Activated CD4-positive, alpha-beta T cell treated with anti-CD3 and anti-CD28 coated beads, Interleukin-2, amount 10 ng/mL, durations not matched to agents 7 days and 5 days (primary cell): ENCODE measurements at places on chromosomes 11 and 22.

- no peak overlapping the region for H3K4me3 ChIP-seq
- H3K4me1 ChIP-seq, result no peaks in the 10 kb centered on the region
- H3K27ac ChIP-seq, result no peak overlapping the region
- DNase-seq, result no peak
- H3K27me3 ChIP-seq, result no peaks in the 10 kb centered on the region
These were observed 438.0 kb downstream of the TBC1D22A start for GRCh38 chr22:47200273-47201051.

DNA sequence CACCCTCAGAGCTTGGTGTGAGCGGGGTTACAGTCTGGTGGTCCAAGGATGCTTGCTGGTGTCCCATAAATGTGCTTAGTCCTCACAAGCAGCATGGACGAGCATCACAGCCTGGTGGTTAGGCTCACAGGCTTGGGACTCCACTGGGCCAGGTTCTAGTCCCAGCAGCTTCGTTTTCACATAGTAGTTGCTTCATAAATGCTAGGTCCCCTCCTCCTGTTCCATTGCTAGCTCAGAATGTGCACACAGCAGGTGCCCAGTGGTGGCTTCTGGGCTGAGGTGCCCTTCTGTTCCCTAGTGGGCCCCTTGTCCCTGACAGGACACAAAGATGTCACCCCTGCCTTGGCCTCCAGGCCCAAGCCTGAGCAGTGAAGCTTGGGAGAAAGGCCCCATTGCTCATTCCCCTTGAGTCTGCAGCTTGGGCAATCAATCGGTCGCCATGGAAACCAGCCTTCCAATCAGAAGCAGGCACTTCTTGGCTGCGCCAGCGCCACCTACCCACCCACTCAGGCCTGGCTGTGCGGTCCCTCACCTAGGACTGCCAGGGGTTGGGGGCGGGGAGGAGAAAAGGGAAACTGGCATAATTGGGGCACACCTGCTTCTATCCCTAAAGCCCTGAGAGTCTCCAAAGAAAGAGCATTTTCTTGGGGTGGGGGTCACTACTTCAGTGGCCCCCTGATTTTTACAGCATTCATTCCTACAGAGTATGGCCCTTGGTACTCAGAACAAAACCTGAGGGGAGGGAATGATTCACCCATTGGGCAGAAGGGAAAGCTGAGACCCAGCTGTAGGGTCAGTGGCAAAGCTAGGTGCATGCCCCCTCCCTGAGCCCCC is 48.1 kb downstream of the CYTH4 start:
- H3K4me3 ChIP-seq, result no peak overlapping the region
- DNase-seq, result peak; percentile 50
- H3K36me3 ChIP-seq, result no peaks in the 10 kb centered on the region
- peaks cover 65% of the 10 kb centered on the region for H3K27me3 ChIP-seq

DNA sequence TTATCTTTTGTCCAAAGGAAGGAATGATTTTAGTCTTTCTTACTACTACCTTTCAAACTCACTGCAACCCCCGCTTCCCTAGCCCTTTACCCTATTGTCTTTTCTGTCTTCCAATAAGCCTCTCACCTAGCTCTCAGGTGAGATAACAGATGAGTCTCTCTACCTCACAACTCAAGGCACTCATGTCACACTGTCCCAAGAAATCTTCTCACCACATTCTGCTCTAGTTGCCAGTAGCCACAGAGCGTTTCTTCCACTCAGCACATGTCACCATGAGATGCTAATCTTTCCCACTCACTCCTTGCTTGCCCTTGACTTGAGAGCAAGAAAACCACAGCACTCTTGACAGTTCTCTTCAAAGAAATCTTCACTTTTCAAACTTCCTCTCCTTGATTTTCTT is 32.7 kb upstream of the TMEM41B start:
- H3K27ac ChIP-seq, result no peak overlapping the region
- H3K4me1 ChIP-seq, result peaks cover 29% of the 10 kb centered on the region
- H3K4me3 ChIP-seq, result no peak overlapping the region
- H3K36me3 ChIP-seq, result no peaks in the 10 kb centered on the region
- peak; percentile 41 for DNase-seq

DNA sequence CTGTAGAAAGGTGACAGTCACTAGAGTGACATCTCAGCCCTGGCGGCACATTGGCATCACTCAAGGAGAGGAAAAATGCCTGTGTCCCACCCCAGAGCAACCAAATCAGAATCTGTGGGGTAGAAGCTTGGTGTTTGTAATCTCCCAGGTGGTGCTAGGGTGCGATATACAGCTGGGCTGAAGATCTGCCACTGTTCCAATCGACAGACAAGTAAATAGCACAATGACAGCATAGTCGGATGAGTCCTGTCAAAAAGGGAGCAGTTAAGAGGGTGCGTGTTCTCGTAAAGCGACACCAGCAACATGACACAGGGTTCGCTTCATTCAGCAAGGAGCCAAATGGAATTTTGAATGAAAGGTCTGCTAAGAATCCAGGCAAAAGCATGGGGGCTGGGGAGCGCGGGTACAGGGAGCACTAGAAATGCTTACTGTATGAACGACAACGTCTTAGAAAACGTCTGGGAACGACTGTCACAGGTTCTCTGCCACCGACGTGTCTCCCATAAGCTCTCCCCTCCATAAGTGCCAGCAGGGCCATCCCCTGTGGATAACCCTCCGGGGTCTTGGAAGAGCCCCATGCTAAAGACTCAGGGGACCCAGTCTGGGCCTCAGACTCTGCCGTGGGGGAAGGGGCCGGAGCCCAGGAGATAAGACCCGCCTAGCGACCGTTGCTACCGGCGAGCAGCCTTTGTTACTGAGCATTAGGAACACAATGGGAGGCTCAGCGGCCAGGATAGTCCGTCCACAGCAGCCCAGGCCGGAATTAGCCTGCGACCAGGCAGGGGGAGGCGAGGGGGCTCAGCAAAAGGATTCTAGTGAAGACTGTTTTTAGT is 20.8 kb downstream of the ADA2 start:
- H3K4me1 ChIP-seq, result peaks cover 4% of the 10 kb centered on the region
- no peak overlapping the region for H3K27ac ChIP-seq
- no peaks in the 10 kb centered on the region for H3K27me3 ChIP-seq
- no peak overlapping the region for H3K4me3 ChIP-seq
- peaks cover 38% of the 10 kb centered on the region for H3K36me3 ChIP-seq

- no peaks in the 10 kb centered on the region for H3K27me3 ChIP-seq
- H3K36me3 ChIP-seq, result no peaks in the 10 kb centered on the region
- no peak overlapping the region for H3K4me3 ChIP-seq
These were observed 7.9 kb downstream of the ASCL2 start for GRCh38 chr11:2262301-2263070.

GRCh38 chr11:127105593-127106541 is 105.3 kb upstream of the KIRREL3 start:
- no peak for DNase-seq
- no peaks in the 10 kb centered on the region for H3K36me3 ChIP-seq
- no peaks in the 10 kb centered on the region for H3K27me3 ChIP-seq
- H3K4me1 ChIP-seq, result no peaks in the 10 kb centered on the region
- no peak overlapping the region for H3K4me3 ChIP-seq

- H3K4me1 ChIP-seq, result no peaks in the 10 kb centered on the region
- no peak overlapping the region for H3K4me3 ChIP-seq
- peaks cover 9% of the 10 kb centered on the region for H3K27me3 ChIP-seq
- no peaks in the 10 kb centered on the region for H3K36me3 ChIP-seq
These were observed 12.3 kb downstream of the CBX6 start for GRCh38 chr22:38859581-38860282.

GRCh38 chr22:18034076-18034475 is 9.7 kb upstream of the MICAL3 start:
- no peak overlapping the region for H3K27ac ChIP-seq
- no peak overlapping the region for H3K4me3 ChIP-seq
- H3K36me3 ChIP-seq, result no peaks in the 10 kb centered on the region
- peaks cover 4% of the 10 kb centered on the region for H3K27me3 ChIP-seq
- no peaks in the 10 kb centered on the region for H3K4me1 ChIP-seq

- no peak for DNase-seq
- peak overlapping the region; percentile 96 for H3K27ac ChIP-seq
- no peak overlapping the region for H3K4me3 ChIP-seq
- H3K27me3 ChIP-seq, result no peaks in the 10 kb centered on the region
- peaks cover 63% of the 10 kb centered on the region for H3K4me1 ChIP-seq
These were observed 61.8 kb downstream of the FAM83F start for GRCh38 chr22:40056559-40056958.

GRCh38 chr22:49602481-49602880 is 225.2 kb downstream of the BRD1 start:
- peaks cover 9% of the 10 kb centered on the region for H3K4me1 ChIP-seq
- H3K27ac ChIP-seq, result no peak overlapping the region
- no peak overlapping the region for H3K4me3 ChIP-seq
- no peak for DNase-seq
- peaks cover 23% of the 10 kb centered on the region for H3K36me3 ChIP-seq
- H3K27me3 ChIP-seq, result no peaks in the 10 kb centered on the region

DNA sequence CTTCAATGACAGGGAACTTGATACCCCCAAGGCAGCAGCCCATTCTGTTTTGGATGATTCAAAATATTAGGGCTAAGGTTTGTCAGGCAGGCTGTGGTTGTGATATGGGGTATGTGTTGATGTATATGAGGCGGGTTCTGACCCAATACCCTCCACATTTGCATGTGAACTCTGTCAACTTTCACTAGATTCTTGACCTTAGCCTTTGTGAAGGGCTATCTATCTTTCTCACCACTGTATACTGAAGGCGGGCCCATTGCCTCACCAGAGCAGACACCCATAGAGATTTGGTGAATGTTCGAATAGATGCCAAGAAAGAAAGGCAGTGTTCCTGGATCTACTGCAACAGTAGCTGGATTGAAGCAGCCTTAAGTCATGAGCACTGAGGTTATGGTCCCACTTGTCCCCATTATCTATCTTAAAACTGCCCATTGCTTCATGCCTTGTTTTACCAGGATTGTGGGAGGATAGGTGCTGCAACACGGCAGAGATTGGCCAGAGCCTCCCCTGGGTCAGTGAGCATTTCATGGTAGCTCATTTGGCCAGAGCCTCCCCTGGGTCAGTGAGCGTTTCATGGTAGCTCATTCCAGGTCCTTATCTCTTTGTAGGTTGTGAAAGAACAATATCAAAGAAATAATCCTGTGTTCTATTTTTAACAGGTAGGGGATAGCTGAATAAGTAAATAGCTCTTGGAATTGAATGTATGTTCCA is 399.6 kb downstream of the TMEM135 start:
- no peak overlapping the region for H3K4me3 ChIP-seq
- no peak overlapping the region for H3K27ac ChIP-seq
- no peaks in the 10 kb centered on the region for H3K4me1 ChIP-seq
- peaks cover 2% of the 10 kb centered on the region for H3K27me3 ChIP-seq
- no peaks in the 10 kb centered on the region for H3K36me3 ChIP-seq
- no peak for DNase-seq

DNA sequence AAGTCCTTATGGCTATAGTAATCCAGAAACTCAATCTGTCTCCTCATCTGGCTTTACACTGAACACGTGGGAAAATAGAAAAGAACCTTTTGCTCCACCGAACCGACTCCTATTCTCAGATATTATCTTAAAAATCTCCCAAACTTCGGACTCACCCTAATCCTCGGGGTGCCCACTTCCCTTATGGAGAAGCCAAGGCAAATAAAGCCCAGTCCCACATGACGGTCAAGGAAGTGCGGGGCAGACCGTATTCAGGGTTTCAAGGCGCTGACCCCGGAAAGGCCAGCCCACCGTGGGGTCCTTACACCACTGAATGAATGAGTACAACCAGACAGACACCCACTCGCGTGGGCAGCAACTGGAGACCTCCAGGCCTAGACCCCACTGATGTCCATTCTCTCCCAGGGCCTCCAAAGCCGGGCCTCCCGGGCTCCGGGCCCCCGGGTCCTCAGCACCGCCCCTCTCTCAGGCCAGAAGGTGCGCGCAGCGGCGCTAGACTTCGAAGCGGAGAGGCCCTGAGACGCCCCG is 489 bp downstream of the NUP98 start:
- DNase-seq, result no peak
- peaks cover 47% of the 10 kb centered on the region for H3K4me1 ChIP-seq
- peak overlapping the region; percentile 95 for H3K27ac ChIP-seq
- peak overlapping the region; percentile 86 for H3K4me3 ChIP-seq

- H3K36me3 ChIP-seq, result no peaks in the 10 kb centered on the region
- no peak overlapping the region for H3K4me3 ChIP-seq
- H3K27ac ChIP-seq, result no peak overlapping the region
- no peaks in the 10 kb centered on the region for H3K27me3 ChIP-seq
- H3K4me1 ChIP-seq, result no peaks in the 10 kb centered on the region
These were observed 247.0 kb downstream of the TENM4 start for GRCh38 chr11:79193663-79194310.

GRCh38 chr11:24734742-24735237 is 237.9 kb downstream of the LUZP2 start:
- H3K36me3 ChIP-seq, result no peaks in the 10 kb centered on the region
- H3K27me3 ChIP-seq, result no peaks in the 10 kb centered on the region
- DNase-seq, result no peak
- no peak overlapping the region for H3K4me3 ChIP-seq
- H3K27ac ChIP-seq, result no peak overlapping the region

DNA sequence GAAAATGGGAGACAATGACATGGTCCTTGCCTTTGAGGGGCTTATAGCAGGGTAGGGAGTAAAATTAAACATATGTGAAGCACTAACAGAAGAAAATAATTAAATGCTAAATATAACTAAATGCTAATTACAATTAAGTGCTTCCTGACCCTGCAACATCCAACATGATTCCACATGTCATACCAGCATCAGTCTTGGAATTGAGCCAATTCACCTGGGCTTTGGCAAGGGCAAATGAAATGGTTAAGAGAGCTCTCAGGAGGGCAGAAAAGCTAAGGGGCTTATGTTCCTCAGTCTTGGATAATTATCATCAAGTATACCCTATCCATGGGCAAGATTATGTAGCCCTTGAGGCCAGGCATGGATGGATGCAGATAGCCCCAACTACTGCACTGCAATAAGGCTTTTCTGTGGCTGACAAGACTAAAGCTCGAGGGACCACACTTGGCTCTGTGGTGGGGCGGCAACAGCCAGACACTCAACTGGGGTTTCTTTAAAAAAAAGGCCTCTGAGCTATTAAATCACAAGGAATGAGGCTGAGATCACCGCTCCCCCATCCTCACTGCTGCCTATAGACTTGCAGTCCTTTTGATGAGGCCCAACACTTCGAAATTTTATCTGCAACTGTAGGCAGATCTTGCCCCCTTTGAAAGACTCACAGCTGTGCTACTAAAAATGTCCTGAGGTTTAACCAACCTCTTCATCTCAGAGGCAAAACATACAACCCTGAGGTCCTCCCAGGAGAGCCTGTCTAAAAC is 39.0 kb downstream of the IL18BP start:
- H3K4me3 ChIP-seq, result no peak overlapping the region
- H3K27ac ChIP-seq, result no peak overlapping the region
- peaks cover 32% of the 10 kb centered on the region for H3K36me3 ChIP-seq
- H3K27me3 ChIP-seq, result no peaks in the 10 kb centered on the region
- no peak for DNase-seq
- peaks cover 30% of the 10 kb centered on the region for H3K4me1 ChIP-seq

DNA sequence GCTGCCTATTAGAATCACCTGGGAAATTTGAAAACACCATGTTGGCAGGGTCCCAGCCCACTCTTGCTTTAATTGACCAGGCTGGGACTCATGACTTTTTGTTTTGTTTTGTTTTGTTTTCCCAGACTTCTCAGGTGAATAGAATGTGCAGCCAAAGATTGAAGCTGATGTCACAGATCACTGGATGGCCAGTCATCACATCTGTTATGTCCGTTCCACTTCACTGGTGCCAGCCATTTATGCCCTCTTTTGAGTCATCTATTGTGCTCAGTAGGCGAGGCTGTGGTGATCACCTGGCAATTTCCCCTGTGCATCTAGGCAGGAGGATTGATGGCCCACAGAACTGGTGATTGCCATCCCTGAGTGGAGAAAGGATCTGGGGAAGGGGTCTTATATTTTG is 297.3 kb downstream of the INSC start:
- H3K4me1 ChIP-seq, result no peaks in the 10 kb centered on the region
- H3K36me3 ChIP-seq, result no peaks in the 10 kb centered on the region
- H3K27me3 ChIP-seq, result no peaks in the 10 kb centered on the region
- DNase-seq, result no peak
- H3K27ac ChIP-seq, result no peak overlapping the region

GRCh38 chr22:34784056-34784455 is 281.9 kb upstream of the ISX start:
- H3K4me3 ChIP-seq, result no peak overlapping the region
- DNase-seq, result no peak
- H3K27me3 ChIP-seq, result no peaks in the 10 kb centered on the region
- no peaks in the 10 kb centered on the region for H3K4me1 ChIP-seq
